RWPE1 (cell line): ENCODE measurements at places on chromosomes 7 and 10.

GRCh38 chr7:98283127-98283886 lies 1.8 kb downstream of the BRI3 start:
- DNase-seq: no peak

DNA sequence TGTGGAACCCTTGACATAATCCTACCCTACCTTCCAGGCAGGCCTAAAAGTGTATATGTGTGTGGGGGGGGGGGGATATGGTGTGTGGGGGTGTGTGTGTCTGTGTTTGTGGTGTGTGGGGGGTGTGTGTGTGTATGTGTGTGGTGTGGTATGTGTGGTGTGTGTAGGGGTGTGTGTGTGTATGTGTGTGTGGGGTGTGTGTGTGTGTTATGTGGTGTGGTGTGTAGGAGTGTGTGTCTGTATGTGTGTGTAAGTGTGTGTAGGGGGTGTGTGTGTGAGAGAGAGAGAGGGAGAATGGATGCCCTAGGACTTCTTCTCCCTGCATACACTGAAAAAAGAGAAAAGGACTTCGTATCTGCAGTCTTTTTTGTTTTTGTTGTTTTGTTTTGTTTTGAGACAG lies 12.3 kb upstream of the IMPDH1 start:
- no peak for DNase-seq

DNA sequence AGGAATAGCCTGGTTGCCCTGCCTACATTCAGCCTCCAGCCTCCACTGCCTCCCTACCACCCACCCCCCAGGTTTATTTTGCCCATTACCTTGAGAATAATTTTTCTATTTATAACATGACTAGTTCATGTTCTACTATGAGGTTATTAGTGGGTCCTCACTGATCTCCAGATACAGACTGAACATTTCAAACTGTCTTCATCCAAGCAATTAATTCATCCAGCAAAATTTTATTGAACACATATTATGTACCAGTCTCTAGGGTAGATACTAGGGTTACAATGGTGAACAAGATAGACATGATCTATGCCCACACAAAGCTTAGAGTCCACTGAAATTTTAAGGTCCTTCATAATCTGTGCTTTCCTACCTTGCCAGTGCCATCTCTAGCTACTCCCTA lies 51.6 kb upstream of the FHIP2A start:
- no peak for DNase-seq

GRCh38 chr7:105831824-105832535 lies 44.4 kb downstream of the ATXN7L1 start:
- no peak for DNase-seq

GRCh38 chr7:139682136-139683013 lies 95.4 kb downstream of the HIPK2 start:
- DNase-seq: no peak

DNA sequence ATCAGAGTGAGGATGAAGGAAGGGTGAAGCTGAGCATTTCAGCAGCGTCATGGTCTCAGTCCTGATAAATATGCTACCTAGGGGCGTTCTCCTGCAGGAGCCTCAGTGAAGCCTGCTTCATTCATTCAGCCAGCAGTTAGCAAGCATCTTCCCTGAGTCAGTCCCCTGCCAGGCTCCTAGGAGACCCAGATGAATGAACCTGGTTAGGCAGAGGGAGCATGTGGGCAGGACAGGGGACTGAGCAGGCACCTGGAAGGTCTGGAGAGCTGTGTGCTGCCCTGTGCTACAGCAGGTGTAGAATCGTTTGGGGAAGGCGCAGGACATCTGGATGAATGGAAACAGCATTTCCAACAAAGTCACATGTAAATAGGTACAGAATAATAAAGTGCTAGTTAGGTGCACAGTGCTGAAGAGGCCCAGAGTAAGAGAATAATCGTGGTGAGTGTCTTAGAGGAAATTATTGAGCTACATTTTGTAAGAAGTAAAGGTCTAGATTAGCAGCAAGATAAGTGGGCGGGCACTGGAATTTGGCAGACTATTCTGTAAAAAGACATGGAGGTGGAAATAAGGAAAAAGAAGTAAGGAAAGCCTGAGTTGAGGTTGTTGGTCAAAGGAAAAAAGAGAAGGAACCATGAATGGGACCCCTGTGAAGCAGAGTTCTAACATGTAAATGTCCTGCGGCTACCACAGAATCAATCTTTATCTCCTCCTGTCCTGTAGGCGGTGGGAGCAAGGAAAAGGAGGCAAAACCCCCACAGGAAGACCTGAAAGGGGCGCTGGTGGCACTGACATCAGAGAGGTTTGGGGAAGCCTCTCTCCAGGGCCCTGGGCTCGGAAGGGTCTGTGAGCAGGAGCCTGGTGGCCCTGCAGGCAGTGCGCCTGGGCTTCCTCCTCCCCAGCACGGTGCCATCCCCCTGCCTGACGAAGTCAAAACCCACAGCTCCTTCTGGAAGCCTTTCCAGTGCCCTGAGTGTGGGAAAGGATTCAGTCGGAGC lies 12.0 kb downstream of the ZSCAN25 start:
- DNase-seq: no peak

DNA sequence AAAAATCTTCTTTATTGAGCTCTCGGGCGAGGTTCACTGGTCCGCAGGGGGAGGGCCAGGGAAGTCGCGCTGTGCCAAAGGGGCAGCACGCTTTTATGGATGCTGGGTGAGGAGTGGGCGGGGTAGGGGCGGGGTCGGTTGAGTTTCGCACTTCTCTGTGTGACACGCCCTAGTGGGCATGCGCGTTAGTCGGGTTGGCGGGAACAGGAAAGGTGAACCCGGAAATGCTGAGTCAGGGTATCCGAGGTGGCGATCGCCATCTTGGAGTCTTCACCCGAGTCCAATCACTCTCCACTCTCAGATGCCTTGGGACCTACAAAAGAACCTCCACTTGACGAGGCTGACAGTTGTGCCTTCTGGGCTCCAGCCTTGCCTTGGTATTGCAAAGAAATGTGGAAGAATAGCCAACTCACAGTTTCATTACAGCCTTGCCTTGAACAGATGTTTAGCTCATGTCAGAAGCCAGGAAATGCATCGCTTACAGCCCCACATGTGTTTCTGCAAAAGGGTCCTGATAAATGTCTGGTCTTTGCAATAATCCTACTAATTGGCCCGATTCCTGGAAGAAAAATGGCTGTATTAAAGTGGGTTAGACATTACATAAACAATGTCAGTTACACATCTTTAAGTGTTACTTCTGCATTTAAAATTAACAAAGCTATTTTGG lies 64.1 kb downstream of the AHR start:
- no peak for DNase-seq

DNA sequence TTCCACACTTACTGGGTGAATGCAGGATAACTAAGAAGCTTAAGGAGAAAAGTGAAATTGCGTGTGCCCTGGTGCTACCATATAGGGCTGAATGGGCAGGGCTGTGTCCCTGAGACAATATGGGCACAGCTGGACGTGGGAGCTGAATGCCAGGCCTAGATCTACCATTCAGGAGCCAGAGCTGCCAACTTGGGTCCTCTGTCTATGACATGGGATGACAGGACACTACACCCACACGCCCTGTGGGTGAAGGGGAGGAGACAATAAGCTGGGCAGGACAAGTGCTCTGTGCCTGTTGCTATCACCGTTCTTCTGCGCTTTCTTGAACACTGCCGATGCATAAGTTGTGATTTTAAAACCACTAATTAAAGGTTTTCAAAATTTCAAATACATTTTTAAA lies 293.9 kb downstream of the TNS3 start:
- DNase-seq: no peak

DNA sequence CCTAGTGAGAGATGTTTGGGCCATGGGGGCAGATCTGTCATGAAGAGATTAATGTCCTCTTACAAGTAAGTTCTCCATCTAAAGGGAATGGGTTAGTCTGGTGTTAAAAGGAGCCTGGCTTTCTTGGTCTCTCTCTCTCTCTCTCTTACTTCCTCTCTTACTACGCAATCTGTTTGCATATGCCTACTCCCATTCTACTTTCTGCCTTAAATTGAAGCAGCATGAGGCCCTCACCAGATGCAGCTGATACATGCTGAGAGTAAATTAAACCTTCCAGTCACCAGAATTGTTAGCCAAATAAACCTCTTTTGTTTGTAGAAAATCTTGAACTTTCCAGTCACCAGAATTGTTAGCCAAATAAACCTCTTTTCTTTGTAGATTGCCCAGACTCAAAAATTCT lies 884.1 kb downstream of the NRG3 start:
- no peak for DNase-seq

- DNase-seq: no peak
Measured at GRCh38 chr7:20064181-20064970, 152.8 kb downstream of the MACC1 start.

DNA sequence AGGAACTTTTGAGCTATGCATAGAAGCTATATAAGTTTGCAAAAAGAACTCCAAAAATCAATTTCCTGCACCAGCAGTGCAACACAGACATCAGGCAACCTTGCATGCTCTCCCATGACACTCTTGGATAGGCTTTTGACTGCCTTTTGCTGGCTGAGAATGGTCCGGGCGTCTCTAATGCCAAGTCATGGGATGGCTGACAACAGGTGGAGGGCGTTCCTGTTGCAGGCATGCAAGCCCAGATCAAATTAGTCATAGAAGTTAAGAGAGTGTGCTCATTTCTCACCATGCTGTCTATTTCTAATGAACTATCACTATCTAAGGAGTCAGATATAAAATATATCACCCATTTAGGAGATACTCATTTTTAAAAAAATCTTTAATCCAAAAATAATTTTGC lies 8.4 kb downstream of the PLCE1 start:
- DNase-seq: peak; percentile 36

DNA sequence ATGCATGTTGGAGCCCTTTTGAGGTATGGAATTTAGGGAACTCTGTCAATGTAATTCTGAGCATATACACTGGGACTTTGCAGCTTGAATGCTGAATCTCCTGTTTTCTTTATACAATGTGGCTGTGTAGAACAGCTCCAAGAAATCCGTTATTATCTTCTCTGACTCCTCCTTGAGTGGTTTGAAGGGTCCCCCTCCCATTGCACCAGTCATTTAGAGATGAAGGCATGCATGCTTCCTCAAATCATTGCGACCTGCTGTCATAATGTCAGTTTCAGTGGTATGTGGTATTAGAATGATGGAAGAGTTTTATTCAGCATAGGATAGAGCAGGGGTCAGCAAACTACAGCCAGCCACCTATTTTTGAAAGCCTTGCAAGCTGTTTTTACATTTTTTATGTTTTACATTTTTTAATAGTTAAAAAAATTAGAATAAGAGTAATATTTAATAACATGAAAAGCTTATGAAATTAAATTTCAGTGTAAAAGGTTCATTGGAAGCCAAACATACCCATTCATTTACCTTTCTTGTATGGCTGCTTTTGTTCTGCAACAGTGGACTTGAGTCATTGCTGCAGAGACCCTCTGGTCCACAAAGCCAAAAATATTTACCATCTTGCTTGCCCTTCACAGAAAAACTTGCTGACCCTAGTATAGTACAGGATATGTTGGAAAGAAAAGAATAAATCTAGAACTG lies 8.1 kb downstream of the STK17A start:
- DNase-seq: no peak

- DNase-seq: no peak
Measured at GRCh38 chr7:38746438-38746837, 115.3 kb upstream of the AMPH start.

GRCh38 chr7:43317075-43317474 lies 204.6 kb downstream of the HECW1 start:
- no peak for DNase-seq

DNA sequence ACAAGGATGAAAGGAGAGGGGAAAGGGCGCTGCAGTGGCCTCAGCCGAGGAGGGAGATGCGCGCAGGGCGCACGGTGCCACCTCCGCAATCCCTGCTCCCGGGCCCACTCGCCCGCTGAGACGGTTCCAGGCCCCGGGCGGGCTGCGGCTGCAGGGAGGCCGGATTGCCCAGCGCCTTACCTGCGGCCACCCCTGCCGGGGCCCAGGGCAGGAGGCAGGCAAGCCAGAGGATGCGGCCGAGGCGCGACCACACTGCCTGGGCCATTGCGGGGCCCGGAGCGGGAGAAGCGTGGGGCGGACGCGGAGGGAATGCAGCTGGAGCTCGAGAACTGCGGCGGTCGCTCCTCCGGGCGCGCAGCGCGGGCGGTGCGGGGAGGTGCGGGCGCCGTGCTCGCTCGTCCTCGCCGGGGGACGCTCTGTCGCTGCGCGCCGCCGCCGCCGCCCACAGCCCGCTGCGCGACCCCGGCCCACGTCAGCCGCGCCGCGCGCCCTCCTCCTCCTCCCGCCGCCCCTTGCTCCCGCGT lies at the start of gene TMEM130:
TMEM130 (minus strand) TSS at position 418 of the 524 bp plus-strand sequence; CDS start at position 265, 153 bp downstream.
- no peak for DNase-seq

DNA sequence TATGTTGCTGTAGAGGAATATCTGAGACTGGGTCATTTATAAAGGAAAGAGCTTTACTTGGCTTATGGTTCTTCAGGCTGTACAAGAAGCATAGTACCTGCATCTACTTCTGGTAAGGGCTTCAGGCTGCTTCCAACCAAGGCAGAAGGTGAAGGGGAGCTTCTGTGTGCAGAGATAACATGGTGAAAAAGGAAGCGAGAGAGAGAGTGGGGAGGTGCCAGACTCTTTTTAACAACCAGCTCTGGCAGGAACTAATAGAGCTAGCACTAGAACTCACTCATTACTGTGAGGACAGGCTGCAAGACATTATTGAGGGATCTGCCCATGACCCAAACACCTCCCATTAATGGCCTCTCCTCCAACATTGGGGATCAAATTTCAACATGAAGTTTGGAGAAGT lies 94.5 kb downstream of the KIF20B start:
- DNase-seq: no peak

DNA sequence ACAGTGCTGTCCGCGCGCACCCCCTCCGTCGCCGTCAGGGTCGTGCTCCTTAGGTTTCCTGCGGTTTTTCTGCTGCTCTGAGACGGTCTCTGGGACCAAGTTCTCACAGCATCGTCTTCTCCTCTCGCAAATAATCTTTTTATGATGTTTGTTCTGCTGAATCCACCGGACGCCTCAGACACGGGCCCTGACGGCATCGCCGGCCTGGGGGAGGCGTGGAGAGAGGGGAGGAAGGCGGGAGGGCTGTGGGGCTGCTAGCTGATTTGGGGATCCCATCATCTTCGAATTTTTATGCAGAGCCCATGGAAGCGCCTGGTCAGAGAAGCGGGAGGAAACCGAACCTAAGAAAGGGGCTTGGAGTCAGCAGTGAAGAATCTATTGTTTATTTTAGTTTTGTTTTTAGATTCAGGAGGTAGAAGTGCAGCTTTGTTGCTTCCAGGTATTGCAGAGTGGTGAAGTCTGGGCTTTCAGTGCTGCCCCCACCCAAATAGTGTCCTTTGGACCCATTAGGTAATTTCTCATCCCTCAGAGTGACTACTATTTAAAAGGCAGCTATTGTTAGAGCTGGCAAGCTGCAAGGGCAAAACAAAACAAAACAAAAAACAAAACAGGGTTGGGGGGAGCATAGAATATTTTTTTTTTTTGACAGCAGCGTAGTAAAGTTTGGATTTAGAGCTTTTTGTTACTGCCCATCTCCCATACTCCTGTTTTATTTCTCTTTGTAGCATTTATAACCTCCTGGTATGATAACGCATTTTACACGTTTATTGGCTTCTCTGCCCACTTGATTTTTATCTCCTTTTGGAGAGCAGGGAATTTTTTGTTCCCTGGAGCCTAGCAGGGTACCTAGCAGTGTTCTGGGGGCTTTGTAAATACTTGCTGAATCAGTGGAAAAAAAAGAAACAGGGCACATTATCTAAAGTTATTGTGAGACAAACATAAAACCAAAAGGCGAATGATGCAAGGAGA lies 92.6 kb downstream of the SPAG6 start:
- peak; percentile 14 for DNase-seq
